Muscle of back (tissue), 13 donors: ENCODE measurements at places on chromosomes 3 and 15.

DNA sequence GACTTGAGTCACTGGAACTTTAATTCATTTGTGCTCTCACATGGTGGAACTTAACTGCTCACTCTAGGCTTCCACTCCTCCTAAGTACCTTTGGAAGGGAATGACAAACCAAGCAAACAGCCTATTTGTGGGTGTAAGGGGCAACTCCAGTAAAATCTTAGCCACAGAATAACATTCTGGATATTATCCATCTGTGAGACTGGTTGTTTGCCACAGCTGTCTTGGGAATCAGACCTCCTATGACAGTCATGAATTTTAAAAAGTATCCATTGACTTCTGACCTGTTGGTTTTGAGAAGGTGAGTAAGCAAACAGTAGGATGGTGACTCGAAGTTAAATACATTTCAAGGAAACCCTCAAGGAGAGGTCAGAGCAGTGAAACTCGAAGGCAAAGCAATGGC, 147.3 kb upstream of the CDIN1 start:
- DNase-seq = peak; percentile 52

DNA sequence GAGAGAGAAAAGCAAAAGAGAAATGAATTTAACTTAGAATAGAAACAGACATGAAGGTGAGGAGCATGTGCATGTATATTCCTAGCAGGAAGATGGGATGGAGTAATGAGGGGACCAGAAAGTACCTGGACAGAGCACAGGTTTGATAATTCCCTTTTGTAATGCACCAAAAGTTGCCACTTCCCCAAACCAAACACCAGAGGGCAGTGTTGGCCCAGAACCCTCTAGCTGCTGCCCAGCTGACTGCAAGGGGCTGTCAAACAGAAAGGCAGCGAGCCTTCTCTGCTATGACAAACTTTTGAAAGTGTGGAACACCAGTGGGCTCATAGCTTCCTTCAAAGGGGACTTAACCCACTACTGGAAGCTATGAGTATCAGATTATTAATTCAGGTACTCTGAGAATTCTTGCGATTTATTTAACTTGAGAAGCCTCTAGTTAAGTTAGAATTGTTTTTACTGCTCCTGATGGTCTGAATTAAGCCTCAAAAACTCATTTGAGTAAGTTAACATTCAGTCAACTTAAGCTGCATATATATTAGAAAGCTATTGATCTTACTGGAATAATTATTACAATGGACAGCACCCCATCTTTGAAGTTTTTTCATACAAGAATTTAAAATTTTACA, 234.9 kb downstream of the NEK10 start:
- peak; percentile 52 for DNase-seq

- DNase-seq = peak; percentile 67
Measured at GRCh38 chr3:42654331-42655201, 1.1 kb downstream of the ZBTB47 start.

DNA sequence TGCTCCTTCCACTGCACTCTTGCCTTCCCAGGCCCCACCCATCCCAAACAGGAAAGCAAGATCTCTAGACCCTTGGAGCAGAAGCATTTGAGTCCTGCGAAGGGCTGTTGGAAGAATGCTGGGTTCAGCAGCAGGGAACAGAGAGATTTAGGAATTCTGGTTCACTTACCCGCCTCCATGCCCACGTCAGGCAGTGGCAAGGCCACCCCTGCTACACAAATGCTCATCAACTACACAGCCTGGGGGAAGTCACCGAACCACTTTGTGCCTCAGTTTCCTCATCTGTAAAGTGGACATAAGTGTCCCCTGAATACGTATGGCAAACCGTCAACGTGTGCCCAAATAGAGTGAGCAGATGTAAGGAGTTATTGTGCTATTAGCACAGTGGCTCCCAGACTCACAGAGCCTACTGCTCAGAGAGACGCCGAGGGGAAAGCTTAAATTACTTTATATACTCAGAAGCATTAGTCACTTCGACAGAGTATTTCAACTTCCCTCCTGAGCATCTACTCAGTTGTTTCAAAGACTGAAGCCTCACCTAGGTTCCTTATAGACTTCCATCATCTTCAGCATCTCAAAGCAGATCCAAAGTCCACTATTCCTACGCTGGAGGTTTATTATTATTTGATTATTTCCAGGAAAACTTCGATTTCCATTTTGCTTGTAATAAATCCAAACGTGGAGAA, 905 bp downstream of the HOMER2 start:
- DNase-seq = peak; percentile 10

DNA sequence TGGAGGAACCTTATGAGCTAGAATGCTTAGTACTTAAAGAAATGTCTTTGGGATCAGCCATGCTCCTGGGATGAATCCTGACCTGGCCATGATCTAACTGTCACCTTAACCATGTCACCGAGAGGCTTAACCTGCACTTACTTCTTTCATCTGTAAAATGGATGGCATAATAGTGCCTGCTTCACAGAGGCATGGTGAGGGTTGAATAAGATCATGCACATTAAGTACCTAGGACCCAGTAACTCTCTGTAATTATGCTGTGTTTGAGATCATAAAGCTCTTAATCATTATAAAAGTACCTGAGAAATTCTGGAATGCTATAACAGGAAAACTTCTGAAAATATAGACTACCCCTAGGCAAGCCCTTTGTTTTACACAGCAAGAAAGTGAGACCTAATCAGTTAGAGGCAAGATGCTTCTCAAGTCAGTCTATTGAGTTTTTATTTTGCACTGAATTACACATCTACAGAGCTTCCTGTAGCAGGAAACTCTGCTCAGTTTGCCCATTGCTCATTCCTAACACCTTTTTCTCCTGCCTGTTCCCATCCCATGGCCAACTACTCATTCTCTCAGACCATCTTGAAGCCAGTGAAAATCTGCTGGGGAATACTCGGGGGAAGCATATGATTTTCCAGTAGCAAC, 1015.5 kb upstream of the CFAP20DC start:
- no peak for DNase-seq

DNA sequence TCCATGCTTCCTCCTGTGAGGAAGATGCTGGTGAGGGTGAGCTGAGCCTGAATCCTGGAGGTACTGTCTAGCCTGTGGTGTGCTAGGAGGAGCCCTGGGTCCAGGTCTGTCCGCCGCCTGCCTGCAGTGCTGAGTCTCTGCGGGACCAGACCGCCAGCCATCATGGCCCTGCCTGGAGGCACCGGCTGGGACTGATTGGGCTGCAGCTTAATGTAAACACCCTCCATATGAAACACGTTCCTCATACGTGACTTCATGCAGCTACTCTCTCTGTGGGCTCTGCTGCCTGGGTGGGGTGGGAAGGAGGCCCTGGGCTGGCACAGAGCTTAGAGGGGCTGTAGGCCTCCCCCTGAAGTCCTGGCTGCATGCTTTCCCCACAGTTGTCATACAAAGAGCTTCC, 67.4 kb downstream of the FBLN2 start:
- no peak for DNase-seq

- no peak for DNase-seq
Measured at GRCh38 chr15:26028086-26028740, 165.1 kb upstream of the ATP10A start.

DNA sequence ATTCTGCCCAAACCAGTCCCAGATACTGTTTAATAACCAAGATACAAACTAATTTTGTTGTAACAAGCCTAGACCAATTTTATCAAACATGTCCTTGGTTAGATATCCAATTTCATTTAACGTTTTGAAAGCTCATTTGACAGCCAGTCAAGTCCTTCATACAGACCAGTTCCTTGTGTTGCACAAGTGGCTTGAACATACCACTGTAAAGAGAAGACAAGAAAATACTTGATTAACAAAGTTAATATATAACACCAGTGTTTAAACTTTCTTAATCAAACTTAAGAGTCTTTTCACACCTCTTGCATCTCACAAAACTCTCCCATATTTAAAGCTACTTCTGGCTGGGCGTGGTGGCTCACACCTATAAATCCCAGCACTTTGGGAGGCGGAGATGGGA, 16.0 kb downstream of the PDE12 start:
- no peak for DNase-seq

GRCh38 chr15:60757831-60758570, 279.1 kb upstream of the ICE2 start:
- DNase-seq = no peak

DNA sequence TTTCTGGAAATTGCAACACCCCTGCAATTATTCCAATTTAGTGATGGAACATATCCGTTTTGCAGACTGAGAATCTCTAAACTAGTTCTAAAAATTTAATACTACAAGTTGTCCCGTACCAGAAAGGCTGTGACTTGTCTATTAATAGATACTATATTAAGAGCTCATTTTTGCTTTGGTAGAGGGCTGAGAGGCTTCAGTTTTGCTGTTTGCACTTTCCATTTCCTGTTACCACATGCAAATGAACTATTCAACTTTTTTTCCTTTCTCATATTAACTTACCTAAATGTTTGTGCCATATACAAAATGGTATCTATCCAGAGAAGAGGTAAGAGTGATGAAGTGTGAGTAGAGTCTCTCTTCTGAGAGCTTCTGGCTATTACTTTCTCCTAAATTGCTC, 101.5 kb upstream of the CRBN start:
- no peak for DNase-seq

DNA sequence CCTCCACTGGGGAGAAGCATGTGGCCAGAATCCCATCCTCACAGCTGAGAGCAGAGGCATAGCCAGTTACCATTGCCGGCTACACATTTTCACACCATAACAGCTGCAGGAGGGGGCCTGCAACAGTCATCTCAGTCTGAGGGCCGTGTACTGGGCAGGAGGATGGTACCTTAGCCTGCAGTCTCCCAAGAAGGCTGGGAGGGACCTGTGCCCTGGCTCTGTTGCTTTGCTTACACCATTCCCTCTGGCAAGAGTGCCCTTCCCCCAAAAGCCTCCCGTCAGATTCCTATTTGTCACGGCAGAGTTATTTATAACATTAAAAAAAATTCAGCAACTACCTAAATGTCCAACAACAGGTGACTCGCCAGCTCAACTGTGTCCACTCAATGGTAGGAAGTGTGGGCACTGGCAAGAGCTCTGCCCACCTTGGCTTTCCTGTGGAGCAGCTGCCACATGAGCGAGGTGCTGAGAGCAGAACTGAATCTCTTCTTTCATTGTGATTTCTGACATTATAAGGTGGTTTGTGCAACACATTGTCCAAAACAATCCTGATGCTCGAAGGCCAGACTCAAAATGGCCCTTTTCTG, 4.4 kb downstream of the CAMKV start:
- DNase-seq = no peak

GRCh38 chr3:22210693-22211092, 459.7 kb upstream of the ZNF385D start:
- DNase-seq = no peak

DNA sequence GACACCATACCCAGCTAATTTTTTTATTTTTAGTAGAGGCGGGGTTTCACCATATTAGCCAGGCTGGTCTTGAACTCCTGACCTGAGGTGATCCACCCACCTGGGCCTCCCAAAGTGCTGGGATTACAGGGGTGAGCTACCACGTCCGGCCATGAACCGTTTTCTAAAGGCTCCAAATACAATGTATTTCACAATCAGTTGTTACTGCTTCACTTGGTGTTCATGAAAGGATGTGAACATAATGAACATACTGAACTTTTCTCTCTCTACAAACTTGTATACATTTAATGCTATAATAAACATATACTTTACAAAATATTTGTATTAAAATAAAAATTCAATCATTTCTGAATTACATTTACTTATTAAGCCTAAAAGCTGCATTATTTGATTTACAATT, 28.9 kb downstream of the TBL1XR1 start:
- DNase-seq = no peak

DNA sequence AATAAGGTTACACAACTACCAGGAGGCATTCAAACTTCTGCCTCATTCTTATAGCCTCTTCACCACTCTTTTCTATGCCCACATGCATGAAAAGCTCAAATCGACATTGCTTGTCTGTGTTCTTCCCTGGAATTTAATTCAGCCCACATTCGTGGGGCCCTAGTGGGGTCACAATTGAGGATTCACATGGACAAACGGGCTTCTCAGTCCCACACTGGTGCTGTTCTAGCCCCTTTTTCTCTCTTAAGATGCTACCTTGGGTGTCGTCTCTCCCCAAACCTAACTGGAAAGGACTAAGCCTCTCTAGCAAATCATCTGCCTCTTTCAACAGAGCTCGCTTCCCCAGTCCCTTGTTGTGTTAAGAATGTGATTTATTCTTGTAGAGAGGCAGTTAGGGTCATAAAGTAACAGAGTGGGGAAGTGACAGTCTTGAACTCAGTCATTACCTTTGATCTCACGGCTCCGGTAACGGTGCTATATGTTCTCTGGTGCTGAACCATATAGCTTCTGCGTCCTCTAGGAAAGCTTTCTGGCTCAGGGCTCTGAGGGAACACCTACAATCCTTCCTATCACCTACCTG, 4.9 kb downstream of the LPP start:
- DNase-seq = no peak

DNA sequence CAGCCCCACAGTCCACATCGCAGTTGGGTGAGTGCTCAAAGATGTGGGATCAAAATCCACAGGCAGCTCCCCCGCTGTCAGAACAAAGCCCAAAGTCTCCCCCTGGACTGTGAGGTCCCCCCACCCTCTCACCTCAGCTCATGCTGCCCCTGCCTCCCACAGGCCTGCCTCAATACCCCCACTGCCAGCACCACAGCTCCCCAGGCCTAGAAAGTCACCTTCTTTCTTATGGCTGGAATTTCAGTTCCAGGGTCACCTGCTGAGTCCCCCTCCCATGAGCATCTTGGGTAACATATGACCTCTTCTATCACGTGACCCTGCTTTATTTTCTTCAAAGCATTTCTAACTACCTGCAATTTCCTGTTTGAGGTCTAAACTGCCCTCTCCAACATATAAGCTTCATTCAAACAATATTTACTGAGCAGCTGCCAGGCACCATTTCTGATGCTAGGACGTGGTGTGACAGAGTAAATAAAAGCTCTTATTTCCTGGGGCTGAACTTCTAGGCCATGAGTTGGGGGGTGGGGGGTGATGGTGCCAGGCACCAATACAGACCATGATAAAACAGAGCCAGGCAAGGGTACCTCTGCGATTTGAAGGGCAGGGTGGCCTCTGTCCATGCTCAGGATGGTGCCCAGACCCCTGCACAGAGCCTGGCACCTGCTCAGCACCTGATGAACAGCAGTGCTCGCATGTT, 2.4 kb upstream of the TMEM89 start:
- no peak for DNase-seq

DNA sequence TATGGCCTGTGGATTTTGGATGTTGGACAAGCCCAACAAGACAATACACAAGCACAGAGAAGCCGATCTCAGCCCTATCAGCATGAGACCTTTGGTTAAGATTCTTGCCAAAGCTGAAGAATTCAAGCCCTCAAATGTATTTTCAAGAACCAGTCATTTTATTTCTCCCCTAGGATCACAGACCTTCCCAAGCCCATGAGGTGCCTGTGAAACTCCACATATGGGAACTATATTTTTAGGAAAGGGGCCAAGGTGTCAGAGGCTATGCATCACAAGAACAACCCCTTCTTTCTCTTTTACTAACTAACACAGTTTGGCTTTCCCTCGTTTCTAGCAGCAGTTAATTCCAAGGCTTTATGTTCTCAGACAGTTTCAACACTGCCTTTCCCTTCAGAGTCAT, 364.5 kb downstream of the MAGI1 start:
- peak; percentile 10 for DNase-seq

DNA sequence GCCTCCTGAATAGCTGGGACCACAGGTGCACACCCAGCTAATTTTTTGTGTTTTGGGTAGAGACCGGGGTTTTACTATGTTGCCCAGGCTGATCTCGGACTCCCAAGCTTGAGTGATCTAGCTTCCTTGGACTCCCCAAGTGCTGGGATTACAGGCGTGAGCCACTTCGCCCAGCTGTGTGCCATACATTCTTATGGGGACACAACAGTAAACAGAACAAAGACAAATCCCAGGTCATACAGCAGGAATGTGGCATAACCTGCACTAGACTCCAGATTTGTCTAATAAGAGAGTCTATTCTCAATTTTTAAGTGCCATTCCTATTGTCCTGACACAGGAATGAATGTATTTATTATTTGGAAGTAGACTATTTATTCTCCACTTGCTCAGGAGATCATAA, 17.6 kb downstream of the ARL6IP5 start:
- no peak for DNase-seq
